Left ventricle myocardium superior (tissue), 1 donor: ENCODE measurements at places on chromosomes 4 and X. TPM values are rescaled to one million over a fixed set of nuclear protein-coding genes. Genes with fewer than 3 reads are reported as not detected.

ADH1B gene
- 110 TPM for total RNA-seq

GAGE12E gene
- not detected for total RNA-seq

WNK3 gene
- total RNA-seq = 0.92 TPM

IL1RAPL2 gene
- total RNA-seq = not detected

NIPAL1 gene
- total RNA-seq = 0.07 TPM

PPP2R3B gene
- total RNA-seq = 194 TPM

MAGED4B gene
- total RNA-seq = 0.92 TPM

SPATA4 gene
- total RNA-seq = not detected

USP11 gene
- 31.4 TPM for total RNA-seq

RGN gene
- total RNA-seq = 18.7 TPM

UNC5C gene
- 0.72 TPM for total RNA-seq

PROM1 gene
- total RNA-seq = 3.2 TPM
